ENCODE measurements at places on chromosomes 7 and 10.

- no peak for DNase-seq
Measured at GRCh38 chr7:38066391-38066790, 111.7 kb upstream of the STARD3NL start.

GRCh38 chr7:106855540-106856132 lies 9.4 kb upstream of the PIK3CG start:
- DNase-seq: no peak

DNA sequence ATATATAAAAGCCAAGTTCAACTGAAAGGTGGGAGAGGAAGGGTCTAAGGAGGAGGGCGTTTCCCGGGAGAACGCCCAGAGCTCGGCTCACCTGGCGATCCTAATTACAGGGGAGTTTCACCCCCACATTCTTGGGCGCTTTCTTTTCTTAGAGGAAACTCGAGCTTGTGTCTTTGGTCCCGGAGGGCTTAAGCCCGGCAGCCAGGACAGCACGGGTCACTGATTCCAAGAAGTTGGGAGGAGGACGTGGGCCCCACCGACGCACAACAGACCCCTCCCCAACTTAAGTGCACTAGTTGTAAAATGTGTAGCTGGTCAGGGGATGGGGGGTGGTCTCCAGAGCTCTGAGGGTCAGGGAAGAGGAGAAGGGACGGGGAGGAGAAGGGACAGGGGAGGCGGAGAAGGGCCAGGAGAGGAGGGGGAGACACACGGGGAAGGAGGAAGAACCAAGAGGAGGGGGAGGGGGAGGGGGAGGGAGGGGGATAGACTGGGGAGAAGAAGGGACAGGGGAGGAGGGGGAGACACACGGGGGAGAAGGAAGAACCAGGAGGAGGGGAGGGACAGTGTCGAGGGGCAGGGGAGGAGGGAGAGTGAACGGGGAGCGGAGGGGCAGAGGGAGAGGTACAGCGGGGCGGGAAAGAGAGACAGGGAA lies 874 bp downstream of the BAIAP2L1 start:
- DNase-seq: no peak

DNA sequence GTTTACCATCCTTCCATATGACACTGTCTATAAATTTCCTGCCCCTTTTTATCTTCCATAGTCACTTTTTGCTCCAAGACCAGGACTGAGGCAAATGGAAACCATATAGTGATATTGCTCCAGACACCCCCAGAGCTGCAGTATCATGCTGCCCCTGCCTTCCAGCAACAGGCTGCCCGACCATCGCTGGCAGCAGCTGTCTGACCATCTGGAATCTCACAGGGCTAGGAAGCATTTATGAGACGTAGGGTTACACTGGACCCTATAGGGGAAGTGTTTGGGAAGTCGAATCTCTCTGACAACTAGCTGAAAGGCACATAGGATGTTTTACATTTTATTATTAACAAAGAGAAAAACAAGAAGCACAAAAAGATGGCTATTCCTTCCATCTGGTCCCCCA lies 19.4 kb downstream of the ENO4 start:
- no peak for DNase-seq

DNA sequence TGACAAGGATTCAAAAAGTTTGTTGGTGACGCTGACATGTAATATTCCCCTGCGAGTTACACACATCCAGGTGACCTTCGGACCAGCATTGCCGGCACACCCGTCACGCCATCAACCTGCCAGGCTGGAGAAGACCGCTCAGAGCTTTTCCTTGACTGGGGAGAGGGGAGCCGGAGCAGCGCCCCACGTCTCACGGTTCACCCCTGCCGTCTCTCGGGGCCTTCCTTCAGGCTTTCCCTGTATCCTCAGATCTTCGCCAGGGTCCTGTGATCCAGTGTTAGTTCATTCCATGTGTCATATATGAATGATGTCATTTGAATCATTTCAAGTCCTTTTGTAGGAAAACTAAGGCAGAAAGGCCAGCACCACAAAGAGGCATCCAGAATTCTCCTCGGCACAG lies 127.8 kb downstream of the MGMT start:
- no peak for DNase-seq

DNA sequence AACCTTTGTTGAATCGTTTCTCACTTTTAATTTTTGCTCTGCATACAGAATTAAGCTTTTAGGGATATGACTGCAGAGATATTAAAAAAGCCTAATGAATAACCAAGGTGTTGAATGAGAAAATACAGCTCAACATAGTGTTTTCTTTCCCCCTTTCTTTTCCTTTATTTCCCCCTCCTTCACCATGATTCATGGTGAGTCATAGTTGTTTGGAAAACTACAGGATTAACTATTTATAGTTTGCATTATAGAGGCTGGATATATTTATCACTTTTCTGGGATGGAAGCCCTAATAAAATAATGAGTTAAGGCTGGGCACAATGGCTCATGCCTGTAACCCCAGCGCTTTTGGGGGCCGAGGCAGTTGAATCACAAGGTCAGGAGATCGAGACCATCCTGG lies 115.0 kb downstream of the DNAJB9 start:
- DNase-seq: no peak

DNA sequence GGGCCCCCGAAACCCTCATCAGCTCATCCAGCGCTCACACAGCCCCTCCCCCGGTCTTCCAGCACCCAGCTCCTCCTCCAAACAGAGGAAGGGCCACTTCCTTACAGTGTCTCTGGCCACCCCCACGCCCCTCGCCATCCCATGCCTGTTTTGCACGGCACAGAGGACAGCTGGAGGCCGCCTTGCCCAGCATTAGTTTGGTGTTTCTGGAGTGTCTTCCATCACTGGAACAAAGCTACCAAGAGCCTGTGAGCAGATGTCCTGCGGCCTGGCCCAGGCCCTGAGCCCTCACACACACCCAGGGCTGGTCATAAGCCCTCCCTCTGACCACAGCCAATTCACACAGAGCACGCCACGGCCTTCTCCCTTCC lies 82.3 kb downstream of the MAD1L1 start:
- no peak for DNase-seq

DNA sequence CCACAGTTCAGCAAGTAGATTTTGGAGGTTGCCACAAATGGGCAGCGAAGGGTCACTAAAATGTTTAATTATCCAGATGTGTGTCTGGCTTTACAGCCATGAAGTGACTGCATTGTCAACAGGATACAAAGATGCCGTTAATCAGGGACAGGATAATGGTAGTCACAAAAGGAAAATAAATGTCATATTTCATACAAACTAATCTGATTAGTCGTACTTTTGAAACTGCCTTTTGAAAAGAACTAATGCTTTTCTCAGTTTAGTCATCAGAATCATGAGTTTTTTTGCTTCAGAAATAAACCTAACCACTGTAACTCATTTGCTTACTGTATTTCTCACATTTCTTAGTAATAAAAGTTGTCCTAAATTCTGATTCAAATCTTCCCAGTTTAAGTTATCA lies 22.2 kb upstream of the WNT16 start:
- DNase-seq: no peak

DNA sequence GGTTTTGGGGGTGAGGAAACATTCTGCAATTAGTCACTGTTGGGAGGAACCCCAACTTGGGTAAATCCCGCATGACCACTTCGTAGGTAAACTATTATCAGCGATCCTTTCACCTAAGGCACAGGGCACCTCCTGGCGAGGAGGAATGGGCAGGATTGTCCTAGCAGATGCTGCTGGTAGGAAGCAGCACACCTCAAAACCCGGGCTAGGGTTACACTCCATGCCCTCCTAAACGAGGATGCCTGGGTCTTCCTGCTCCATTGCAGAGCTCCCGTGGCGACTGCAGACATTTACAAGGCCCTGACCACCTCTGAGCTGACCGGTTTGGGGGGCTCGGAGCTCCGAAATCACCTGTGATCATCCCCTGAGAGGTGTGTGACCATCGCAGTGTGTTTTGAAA lies 92.3 kb downstream of the FAM171A1 start:
- DNase-seq: no peak

DNA sequence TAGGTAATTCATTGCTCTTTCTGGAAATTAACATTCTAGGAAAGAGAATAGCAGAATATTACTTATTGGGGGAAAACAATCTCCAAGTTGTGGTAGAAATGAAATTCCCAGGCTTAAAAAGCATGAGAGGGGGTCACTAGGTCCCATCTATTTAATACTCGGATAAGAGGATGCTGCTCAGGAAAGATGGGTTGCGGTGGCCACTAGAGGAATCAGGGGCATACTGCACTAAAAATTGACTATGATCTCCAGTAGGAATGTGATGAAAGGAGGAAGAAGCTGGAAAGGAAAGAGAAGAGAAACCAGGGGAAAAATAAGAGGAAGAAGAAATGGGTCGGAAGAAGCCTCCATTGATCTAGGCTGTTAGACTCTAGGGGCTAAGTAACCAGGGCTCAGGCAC lies 192.8 kb downstream of the GPAM start:
- DNase-seq: no peak

DNA sequence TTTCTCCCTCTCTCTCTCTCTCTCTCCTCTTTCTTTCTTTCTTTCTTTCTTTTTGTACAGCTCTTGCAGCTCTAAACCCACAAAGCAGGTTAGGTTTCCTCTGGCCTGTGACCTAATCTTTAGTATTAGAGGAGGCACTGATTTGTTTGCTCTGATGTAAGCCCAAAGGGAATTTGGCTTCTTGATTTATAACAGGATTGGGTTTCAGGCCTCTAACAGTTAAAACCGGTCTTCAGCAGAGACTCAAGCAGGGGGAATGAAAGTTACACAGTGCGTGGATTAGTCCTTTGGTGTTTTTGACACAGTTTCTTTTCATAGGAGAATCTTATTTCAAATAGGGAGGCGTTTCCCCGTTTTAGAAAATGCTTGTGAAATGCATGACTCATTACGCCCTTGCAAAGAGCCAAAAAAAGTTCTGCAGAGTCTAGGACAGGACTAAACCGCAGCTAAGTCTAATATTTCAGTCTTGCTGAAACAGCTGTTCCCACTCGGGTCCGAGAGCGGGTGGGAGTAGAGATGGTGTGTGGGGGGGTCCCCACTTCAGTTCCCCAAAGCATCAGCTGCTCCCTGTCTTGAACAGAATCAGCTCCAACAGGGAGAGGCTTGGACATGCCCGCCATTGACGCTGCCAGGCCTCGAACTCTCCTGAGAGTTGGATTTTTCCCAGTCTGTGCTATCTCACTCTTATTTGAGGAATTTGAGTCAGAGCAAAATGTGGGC lies 296.5 kb upstream of the PITRM1 start:
- DNase-seq: no peak

DNA sequence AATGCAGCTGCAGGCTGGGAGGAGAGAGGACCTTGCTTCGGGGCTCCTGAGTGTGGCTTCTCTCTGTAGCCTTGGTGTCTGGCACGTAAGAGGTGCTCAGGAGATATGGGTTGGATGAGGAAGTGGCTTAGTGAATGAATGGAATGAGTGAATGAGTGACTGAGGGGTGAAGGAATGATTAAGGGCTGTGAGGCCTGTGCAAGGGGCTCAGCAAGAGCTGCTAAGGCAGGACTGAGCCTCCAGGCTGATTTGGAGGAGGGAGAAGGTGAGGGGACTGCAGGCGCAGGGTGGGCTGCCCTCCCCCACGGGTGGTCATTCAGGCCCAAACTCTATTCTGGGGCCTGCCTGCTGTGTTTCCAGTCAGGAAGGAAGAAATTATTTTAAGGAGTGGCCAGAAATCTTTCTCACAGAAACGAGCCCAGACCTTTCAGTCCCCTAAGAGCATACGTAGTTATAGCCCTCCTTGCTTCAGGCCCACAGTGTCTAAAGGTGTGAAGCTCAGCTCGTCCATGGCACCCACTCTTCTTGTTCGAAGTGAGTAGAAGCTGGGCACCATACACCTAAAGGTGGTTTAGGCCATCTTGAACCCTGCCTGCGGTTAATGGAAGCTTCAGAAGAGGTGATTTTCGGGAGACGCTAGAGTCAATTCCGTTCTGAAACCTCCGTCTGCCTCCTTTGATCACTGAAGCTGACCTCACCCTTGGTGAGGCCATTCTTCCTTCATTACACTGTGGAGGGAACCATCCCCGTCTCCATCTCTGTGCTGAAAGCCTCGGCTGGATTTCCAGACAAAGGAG lies 49.5 kb upstream of the SAMD8 start:
- no peak for DNase-seq

GRCh38 chr7:43625453-43625852 lies 42.5 kb downstream of the STK17A start:
- DNase-seq: no peak

DNA sequence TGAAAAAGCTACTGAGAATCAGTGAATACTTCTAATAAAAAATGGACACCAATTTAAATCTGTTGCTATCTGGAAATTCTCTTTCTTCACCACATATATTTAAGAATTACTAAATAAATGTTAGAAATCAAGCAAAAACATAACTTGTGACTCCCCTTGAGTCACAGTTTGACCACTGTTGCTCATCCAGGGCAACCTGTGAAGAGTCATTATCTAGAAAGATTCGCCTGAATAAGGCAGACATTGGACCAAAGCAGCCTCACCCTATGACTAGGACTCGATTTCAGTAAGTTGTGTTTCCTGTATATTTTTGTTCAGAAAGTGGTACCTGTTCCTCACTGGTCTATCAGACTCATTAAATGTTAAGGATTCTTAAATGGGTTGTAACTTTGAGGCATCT lies 572.4 kb downstream of the ATRNL1 start:
- no peak for DNase-seq

DNA sequence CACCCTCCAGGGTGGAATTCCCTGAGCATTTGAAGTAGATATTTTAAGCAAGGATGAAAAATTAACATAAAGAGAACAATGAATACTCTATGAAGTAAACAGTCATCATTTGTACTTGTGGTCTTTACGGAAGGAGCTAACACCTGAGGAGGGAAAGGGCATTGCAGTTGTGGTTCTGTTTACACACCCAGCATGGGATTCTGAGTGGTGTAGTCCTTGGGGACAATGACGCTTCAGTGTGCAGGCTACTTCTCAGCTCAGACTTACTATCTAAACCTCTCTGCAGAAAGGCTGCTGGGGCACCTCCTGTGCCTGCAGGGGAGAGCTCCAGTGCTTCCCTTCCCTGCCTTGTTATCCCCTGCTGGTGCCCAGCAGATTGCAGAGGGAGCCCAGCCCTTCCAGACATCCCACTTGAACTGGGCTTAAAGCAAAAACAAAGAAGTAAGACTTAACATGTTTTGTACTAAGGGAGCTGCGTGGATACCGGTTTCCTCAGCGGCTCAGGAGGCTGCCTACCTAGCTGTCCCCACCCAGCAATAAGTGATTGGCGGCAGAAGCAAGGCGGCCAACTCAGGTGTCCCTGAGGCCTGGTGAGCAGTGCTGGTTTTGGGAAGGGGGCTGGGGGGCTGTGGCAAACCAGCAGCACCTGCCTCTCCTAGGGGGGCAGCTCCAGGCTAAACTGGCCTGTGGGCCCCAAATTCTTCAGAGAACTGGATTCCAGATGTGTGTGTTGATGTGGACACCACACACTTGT lies 89.1 kb downstream of the CELF2 start:
- no peak for DNase-seq

GRCh38 chr10:22839639-22840038 lies 88.2 kb upstream of the ARMC3 start:
- no peak for DNase-seq

All from NCI-H1105 (cell line).